ENCODE measurements at places on chromosomes 6 and 20. TPM values are rescaled to one million over a fixed set of nuclear protein-coding genes. Genes with fewer than 3 reads are reported as not detected.

GRCh38 chr6:88236612-88237360 is 70.6 kb upstream of the CNR1 start:
- no peak for DNase-seq

DNA sequence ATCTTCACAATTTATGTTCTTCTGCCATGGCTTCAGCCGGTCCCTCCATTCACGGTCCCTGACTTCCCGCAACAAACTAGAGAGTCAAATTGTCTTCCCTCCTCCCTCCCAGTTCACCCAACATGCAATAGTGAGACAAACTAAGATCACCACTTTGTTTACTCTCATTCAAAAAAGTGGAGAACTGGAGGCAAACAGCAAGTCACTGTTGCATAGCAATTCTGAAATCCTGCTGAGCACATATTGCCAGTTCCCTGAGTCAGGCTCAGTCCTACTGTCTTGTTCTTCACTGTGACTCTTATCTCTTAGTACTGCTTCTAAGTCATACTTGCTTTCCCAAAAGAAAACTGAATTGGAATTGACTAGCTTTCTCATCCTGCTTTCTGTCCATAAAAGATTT is 287.2 kb upstream of the SASH1 start:
- no peak for DNase-seq

- no peak for DNase-seq
Observed at GRCh38 chr20:53312957-53313356, 280.7 kb downstream of the ZNF217 start.

The FAM209B gene
- total RNA-seq, result not detected

GRCh38 chr20:32534661-32535240 is 50.4 kb downstream of the NOL4L start:
- DNase-seq, result no peak

GRCh38 chr20:19944772-19945459 is 72.2 kb upstream of the NAA20 start:
- no peak for DNase-seq

The POM121L2 gene
- total RNA-seq, result not detected

GRCh38 chr6:51386347-51386836 is 567.7 kb downstream of the TFAP2B start:
- no peak for DNase-seq

The SASH1 gene
- total RNA-seq, result 22.9 TPM

The BCAS1 gene
- total RNA-seq, result 39.4 TPM

The FRK gene
- 25.8 TPM for total RNA-seq

DNA sequence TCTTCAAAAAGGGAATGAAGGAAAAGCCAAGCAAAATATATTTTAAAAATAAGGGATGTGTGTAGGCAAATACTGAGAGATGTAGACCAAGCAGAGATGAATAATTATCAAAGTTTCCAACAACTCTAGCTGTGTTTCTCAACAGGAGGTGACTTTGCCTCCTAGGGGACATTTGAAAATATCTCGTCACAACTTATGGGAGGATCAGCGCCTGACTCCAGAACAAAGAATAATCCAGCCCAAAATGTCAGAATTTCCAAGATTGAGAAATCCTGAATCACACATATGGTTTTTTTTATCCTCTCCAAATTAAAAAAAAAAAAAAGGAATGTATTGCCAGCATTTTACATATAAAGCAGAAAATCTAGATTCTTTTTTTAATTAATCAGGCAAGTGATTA is 241.2 kb upstream of the ZFP64 start:
- DNase-seq, result no peak

The PPP1R14C gene
- 25.2 TPM for total RNA-seq

DNA sequence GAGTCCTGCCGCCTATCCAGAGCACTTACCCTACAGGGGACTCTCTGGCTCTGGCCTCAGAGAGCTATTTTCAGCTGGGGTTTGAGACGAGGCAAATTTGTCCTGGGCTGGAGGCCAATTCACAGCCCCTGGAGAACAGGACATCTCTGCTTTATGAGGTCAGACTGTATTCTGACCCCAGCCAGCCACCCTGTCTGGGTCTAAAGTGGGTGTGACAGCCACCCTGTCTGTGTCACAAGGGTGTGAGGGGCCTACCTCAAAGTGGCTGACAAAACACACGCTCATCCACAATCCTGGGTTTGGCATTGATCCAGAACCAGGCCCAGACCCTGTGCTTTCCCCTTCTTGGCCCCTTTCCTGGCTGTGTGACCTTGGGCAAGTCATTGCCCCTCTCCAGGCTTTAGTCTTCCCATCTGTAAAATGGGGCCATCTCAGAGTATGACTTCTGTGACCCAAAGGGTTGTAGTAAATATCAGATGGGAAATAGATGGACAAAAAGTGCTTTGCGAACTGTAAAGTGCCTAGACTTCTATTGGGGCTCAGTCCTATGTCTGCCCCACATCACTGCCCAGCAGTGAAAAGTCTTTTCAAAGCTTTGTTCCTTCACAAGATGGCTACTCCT is 44.1 kb upstream of the TGM2 start:
- no peak for DNase-seq

DNA sequence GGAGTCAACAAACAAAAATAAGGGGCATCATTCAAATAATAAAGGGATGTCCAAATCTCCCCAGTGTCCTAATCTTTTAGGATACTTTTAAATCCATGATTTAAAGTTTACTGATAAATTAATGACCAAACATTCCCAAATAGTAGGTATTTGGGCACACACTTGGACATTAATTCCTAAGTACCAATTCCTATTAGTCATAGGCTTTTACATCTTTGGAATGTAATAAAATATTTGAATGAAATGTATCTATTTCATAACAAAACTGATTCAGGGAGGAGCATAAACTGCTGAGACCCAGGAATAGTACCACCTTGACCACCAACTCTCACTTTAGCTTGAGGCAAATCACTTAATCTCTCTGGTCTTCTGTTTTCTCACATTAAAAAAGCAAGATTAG is 44.3 kb downstream of the VGLL2 start:
- no peak for DNase-seq

- DNase-seq, result no peak
Observed at GRCh38 chr6:129632172-129632613, 77.8 kb downstream of the ARHGAP18 start.

GRCh38 chr20:8061861-8062518 is 42.4 kb upstream of the TMX4 start:
- DNase-seq, result no peak

The LATS1 gene
- total RNA-seq, result 39.0 TPM

All from mucosa of descending colon (tissue), 3 donors.